Epithelial cell of prostate (primary cell): ENCODE measurements at places on chromosomes 1 and 21.

DNA sequence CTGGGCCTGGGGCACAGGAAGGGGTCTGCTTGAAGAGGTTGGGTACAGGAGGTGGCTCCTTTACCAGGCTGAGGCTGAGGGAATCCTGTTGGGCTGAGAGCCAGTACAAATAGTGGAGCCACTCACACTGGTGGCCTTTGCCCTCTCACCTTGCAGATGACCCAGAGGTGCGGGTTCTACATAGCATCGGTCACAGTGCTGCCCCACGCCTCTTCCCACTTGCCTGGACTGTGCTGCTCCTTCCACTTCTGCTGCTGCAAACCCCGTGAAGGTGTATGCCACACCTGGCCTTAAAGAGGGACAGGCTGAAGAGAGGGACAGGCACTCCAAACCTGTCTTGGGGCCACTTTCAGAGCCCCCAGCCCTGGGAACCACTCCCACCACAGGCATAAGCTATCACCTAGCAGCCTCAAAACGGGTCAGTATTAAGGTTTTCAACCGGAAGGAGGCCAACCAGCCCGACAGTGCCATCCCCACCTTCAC, 1.8 kb upstream of the SLC50A1 start:
- DNase-seq = no peak

GRCh38 chr1:231410036-231410612, 12.0 kb downstream of the EGLN1 start:
- DNase-seq = no peak

DNA sequence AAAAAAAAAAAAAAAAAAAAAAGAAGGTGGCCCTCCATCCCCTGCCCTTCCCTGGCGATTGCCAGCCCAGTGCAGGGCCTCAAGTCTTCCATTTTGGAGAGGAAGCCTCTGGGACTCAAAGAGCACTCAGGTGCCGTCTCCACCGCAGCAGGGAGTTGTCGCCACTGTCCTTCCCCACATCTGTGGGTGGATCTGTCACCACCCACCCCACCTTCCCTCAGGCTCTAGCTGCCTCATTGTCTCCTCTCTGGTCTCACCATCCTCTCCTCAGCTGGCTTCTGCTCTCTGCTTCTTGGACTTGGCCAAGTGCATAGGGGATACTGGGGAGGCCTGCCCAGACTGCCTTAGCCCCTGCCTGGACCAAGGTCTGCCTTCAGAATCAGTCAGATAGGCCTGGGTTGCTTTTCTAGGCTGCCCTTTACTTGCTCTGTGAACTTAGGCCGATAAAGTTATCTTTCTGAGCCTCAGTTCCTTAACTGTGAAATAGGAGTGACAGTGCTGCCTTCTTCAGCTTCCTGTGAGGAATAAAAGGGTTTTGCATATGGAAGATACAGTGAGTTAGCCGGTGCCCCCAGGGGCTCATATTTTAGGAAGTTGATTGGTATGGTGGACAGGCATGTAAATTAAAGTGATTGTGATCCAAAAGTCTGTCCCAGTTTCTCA, 15.8 kb downstream of the RCC1 start:
- no peak for DNase-seq

GRCh38 chr21:25425156-25425555, 182.1 kb downstream of the MRPL39 start:
- no peak for DNase-seq

DNA sequence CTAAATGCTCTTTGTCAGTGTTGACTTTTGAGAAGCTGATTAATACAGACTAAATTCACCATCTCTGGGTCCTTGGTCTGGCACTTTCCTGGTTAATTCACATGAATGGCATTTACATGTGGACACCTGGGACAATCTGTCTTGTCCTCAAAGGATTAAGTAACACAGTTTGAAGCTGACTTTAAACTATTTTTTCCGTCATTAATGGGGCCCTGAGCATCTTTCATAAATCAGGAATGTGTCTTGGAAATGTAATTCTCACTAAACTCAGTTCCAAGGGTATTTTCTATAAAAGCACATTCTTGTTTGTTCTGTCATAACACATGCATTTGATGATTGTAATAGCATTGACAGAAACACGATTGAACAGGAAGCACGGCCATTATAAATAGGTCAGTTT, 26.7 kb upstream of the NBL1 start:
- no peak for DNase-seq
